ENCODE measurements at places on chromosomes 2 and 18.

DNA sequence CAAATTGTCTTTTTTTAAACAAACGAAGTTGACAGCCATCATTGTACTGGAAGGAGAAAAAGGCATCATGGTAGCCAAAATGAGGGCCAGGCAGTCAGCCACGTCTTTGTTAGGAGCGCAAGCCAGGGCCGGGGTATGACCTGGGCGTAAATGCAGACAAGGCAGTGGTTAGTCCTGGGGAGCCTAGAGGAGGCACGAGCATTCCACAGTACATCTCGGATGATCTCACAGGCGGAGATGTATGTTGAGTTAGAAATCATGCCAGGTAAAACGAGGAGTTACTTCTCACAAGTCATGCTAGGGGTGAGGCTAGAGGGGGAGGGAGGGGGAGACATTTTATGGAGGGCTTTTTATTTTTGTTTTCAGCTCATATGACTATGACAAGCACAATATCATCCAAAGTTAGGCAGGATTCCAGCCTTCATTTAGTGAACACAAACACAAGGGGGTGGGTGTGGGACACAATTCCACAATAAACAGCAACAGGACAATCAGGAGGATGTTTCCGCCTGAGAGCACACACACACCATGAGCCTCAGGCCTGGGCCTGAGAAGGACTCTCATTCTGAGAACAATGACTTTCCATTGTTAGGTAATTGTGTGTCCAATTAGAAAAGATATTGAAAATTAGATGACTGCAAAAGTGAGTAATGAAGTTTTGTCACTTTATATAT is 64.4 kb upstream of the PGAP1 start:
- peak; percentile 21 for DNase-seq

DNA sequence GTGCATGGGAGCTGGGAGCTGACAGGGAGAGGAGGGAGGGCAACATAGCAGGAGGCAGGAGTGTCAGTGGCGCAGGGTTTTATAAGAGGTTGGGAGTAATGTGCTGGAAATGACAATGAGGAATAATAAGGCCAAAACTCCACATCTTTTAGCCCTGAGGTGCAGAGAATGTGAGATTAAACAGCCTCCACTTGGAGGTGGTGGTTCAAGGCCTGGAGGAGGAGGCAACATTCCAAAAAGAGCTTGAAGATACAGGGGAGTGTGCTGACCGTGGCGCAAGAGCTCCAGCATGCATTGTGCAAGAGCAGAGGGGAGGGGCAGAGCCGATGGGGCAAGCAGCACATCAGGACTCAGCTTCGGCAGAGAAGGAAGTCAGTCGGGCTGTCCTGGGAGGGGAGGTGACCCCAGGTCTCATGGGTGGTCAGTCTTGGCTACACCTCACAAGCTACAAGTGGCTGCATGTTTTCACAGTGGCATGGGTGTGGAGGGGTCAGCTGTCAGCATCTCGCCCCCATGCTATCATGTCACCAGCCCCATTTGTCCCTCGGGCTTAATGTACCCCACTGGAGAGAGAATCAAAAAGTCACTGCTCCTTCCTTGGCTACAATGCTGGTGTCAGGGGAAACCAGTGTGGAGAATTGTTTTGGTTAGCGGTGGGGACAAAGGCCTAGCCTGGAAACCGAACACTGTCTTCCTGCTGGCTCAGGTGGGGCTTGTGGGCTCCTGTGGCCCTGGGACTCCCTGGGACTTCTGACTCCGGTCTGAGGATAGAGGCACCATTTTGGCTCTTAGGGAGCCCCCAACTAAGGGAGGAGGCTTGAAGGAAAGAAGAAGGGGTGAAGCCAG is 208.0 kb downstream of the ZFP36L2 start:
- DNase-seq: no peak

DNA sequence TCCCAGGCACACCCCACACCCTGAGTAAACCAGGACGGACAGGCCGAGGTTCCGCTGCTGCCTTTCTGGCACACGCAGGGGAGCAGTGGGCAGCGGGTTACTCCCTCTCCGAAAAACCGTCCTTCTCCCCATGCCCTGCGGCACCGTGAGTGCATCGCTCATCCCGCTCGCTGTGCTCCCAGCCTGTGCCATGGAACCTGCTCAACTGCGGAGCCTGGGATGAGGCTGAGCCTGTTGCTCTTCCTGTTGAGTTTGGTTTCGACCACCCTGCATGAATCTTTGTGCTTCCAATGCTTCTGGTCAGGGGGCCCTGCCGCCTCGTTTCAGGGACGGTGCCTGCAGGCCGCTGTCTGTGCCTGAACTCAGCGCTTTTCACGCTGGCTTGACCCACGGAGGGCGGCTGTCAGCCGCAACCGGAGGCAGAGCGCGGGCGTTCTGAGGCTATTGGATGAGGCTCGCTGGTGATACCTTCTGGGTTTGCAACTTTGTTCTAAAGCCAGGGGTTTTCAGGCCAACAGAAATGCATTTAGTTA is 106.7 kb downstream of the MBP start:
- no peak for DNase-seq

DNA sequence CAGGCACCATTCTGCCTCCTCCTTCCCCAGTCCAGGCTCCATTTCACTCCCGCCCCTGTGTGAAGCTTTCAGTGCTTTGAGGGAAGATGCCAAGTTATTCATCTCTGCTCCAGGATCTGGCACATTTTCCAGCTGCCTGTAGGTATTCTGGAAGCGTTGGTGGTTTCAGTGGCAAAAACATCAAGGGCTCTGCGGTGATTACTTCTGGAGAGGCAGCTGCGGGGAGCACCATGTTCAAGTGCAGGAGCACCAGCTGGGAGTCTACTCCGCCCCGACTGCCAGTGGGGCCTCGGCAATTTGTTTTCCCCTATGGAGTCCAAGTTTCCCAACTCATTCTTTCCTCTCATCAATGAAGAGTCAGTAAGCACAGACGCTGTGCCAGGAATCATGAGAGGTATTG is 211.7 kb downstream of the CLIP4 start:
- no peak for DNase-seq

- DNase-seq: peak; percentile 51
Observed at GRCh38 chr2:216687646-216688045, 7.7 kb downstream of the IGFBP5 start.

DNA sequence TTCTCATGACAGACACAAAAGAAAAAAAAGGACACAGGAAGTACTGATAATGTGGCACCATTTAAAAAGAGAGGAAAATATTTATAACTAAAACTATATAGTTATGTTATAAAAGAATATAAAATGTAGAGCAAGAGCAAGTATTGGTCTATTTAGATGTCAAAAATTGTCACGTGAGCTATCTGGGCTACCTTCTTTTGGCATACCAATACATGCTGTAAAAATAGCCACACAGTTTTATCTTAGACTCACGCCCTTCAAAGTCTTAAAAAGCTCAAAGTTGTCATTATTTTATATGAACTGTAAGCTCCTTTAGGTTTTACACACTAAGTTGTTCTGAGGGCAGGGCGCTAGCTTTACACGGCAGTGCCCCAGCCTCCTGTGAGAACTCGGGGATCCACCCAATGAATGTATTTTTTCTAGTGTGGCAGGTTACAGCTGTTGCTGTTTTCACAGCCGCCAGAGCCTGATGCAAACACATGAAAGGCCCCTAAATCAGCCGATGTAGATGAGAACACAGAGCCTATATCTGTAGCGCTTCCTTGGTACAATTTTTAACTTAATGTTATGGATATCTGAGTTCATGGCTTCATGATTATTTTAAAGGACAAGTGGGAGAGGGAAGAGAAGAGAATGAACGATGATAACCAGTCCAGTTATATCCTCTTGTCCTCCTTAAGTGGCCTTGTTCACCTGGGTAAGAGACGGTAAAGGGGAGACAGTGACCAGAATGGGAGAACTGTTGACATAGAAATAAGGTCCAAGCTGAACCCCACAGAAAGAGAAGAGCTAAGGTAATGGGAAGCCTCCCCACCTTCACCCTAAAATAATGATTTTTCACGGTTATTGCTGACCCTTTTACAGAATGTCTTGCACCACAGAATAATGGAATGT is 130.8 kb downstream of the CACNB4 start:
- DNase-seq: no peak

DNA sequence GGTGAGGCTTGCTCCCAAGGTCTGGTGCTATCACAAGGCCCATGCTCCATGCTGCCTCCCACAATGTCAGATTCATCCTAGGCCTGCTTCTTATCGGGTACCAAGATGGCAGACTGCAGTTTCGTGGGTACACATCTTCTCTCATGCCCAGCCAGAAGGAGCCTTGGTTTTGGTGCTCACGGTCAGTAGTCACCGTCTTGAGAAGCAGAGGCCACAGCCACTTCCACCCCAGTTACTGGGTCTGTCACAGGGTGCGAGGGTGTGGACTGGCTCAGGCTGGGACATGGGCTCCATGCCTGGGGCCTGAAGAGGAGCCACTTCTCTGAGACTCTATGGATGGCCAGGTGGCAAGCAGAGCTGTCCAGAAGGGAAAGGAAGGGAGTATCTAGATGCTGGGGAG is 178.8 kb upstream of the HS6ST1 start:
- no peak for DNase-seq

All from SK-MEL-5 (cell line).